ENCODE measurements at places on chromosomes 16 and 17. TPM values are rescaled to one million over a fixed set of nuclear protein-coding genes. Genes with fewer than 3 reads are reported as not detected.

DNA sequence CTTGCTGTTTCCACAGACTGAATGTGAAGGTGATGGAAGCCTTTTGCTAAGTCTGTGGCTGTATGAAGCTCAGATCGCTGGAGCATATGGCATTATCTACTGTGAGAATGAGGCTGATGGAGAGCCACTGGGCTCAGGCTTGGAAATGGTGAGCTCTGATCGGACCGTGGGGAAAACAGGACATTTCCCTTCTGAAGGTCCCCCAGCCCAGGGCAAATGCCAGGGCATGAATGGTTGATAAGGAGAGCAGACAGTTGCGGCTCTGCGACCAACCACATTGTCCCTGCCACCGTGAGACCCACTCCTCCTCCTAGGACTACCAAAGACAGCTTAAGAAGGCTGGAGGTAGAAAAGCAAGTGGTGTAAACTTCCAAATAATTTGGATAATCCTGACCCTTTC lies 4.7 kb upstream of the CUEDC1 start:
- H3K27ac ChIP-seq, result no peak overlapping the region
- H3K27me3 ChIP-seq, result no peaks in the 10 kb centered on the region
- no peak for DNase-seq
- H3K4me1 ChIP-seq, result no peaks in the 10 kb centered on the region
- no peaks in the 10 kb centered on the region for H3K36me3 ChIP-seq

DNA sequence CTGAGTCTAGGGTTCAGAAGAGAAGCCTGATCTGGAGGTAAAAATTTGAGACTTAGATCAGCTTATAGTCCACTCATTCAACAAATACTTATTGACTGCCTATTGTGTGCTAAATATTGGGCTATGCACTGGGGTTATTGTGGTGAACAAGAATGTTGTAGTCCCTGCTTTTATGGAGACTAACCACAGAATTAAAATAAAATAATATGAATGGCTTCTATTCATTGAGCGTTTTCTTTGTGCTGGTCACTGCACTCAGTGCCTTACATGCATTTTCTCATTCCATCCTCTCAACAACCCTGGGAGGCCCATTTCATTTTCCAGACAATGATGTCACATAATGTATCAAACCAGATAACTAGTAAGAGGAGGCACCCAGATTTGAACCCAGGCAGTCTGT lies 4.8 kb downstream of the NEK8 start:
- no peak overlapping the region for H3K27ac ChIP-seq
- H3K4me3 ChIP-seq, result no peak overlapping the region
- DNase-seq, result no peak
- H3K27me3 ChIP-seq, result no peaks in the 10 kb centered on the region
- no peaks in the 10 kb centered on the region for H3K4me1 ChIP-seq
- H3K36me3 ChIP-seq, result no peaks in the 10 kb centered on the region

- H3K27ac ChIP-seq, result no peak overlapping the region
- no peak for DNase-seq
- H3K4me1 ChIP-seq, result no peaks in the 10 kb centered on the region
- H3K27me3 ChIP-seq, result no peaks in the 10 kb centered on the region
- no peak overlapping the region for H3K4me3 ChIP-seq
Observed at GRCh38 chr16:25228372-25228771, 11.6 kb downstream of the AQP8 start.

DNA sequence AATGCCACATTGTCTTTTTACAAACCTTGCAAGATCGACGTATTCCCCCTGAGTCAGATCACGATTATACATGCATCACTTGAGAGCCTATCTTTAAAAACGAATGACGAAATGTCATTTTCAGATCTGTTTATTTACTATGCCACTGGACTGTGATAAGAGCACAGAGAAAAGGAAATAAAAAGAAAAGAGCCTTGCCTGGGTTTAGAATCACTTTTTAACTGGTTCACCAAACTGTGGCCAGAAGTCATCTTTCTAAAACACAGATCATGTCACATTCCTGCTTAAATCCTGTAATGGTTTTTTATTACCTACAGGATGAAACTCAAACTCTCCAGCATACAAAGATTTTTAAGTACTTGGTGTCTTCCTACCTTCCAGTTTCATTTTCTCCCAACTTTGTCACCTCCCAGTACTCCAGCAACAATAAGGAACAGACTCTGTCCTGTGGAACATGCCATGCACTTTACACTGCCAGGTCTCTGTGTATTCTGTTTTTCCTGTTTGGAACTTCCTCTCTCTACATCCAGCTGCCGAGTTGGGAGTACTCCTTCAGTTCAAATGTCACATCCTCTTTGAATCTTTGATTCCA lies 91.5 kb downstream of the SNX11 start:
- no peak for DNase-seq
- no peaks in the 10 kb centered on the region for H3K4me1 ChIP-seq
- H3K4me3 ChIP-seq, result no peak overlapping the region
- H3K27ac ChIP-seq, result no peak overlapping the region

DNA sequence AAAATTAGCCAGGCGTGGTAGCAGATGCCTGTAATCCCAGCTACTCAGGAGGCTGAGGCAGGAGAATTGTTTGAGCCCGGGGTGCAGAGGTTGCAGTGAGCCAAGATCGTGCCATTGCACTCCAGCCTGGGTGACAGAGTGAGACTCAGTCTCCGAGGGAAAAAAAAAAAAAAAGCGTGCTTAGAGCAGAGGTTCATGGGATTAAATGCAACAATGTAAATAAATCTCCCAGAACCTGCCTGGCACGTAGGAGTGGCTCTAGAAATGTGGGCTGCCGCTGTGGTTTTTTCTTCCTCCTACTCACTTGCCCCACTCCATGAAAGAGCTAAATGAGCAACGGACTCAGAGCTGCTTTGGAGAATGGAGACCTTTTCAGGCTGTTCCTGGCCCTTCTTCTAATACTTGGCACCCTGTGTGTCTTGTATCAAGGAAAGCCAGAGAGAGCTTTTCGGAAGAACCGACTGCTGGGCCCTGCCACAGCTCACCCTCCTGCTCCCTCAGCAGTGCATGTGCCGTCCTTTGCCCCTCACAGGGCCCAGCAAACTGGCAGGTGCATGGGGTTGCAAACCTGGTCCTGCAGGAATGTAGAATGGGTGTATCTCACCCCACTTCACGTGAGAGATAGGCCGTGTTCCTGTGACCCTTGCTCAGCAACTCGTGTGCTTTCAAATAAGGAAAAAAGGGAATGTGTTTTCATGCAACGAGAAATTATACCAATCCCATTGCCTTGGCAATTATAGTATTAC lies 52.0 kb downstream of the LDHD start:
- peak; percentile 65 for DNase-seq
- H3K36me3 ChIP-seq, result no peaks in the 10 kb centered on the region
- no peaks in the 10 kb centered on the region for H3K27me3 ChIP-seq
- no peak overlapping the region for H3K4me3 ChIP-seq

GRCh38 chr17:26774291-26775218 lies 519.4 kb upstream of the WSB1 start:
- H3K27me3 ChIP-seq, result no peaks in the 10 kb centered on the region
- H3K4me3 ChIP-seq, result no peak overlapping the region
- no peaks in the 10 kb centered on the region for H3K4me1 ChIP-seq
- H3K27ac ChIP-seq, result no peak overlapping the region
- DNase-seq, result no peak
- H3K36me3 ChIP-seq, result no peaks in the 10 kb centered on the region

- no peaks in the 10 kb centered on the region for H3K4me1 ChIP-seq
- H3K27me3 ChIP-seq, result no peaks in the 10 kb centered on the region
- no peak overlapping the region for H3K4me3 ChIP-seq
- no peaks in the 10 kb centered on the region for H3K36me3 ChIP-seq
- no peak overlapping the region for H3K27ac ChIP-seq
Observed at GRCh38 chr17:8791910-8792270, 7.3 kb downstream of the MFSD6L start.

- H3K27ac ChIP-seq, result no peak overlapping the region
- no peak overlapping the region for H3K4me3 ChIP-seq
- H3K36me3 ChIP-seq, result no peaks in the 10 kb centered on the region
- H3K4me1 ChIP-seq, result no peaks in the 10 kb centered on the region
- no peaks in the 10 kb centered on the region for H3K27me3 ChIP-seq
Observed at GRCh38 chr17:33803686-33804085, 451.4 kb upstream of the CCL2 start.

DNA sequence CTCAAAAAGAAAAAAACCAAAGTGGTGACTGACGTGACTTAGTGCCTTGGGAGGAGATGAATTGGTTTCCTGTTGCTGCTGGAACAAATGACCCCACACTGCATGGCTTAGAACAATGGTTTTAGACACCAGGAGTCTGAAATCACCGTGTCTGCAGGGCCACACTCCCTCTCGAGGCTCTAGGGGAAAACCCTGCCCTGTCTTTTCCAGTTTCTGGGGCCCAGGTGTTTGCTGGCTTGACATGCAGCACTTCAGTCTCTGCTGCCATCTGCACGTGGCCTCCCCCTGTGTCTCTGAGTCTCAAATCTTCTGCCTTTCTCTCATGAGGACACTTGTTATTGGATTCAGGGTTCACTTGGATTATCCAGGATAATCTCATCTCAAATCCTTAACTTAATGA lies 323.8 kb upstream of the TNRC6C start:
- no peaks in the 10 kb centered on the region for H3K27me3 ChIP-seq
- DNase-seq, result no peak
- H3K36me3 ChIP-seq, result no peaks in the 10 kb centered on the region
- H3K27ac ChIP-seq, result no peak overlapping the region
- no peak overlapping the region for H3K4me3 ChIP-seq

- DNase-seq, result peak; percentile 81
- H3K27me3 ChIP-seq, result no peaks in the 10 kb centered on the region
- peak overlapping the region; percentile 25 for H3K4me3 ChIP-seq
- peaks cover 10% of the 10 kb centered on the region for H3K36me3 ChIP-seq
- H3K27ac ChIP-seq, result no peak overlapping the region
- H3K4me1 ChIP-seq, result no peaks in the 10 kb centered on the region
Observed at GRCh38 chr16:728131-728889, 1.4 kb downstream of the HAGHL start.

DNA sequence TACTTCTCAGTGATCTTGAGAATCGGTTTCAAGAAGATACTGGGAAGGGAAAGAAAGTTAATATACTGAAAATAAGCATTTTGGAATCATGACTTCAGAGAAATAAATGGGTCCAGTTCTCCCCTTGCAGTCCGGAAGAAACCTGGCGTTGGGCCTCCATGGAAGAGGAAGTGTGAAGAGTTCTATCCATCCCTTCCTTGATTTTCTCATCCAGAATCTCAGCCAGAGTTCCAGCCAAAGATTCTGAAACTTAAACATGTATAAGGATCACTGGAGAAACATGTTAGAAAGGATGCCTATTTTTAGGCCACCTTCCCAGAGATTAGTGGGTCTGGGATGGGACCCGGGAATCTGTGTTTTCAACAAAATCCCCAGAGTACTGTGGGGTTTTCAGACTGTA lies 8.7 kb upstream of the GAS7 start:
- H3K27me3 ChIP-seq, result no peaks in the 10 kb centered on the region
- DNase-seq, result no peak
- H3K4me3 ChIP-seq, result no peak overlapping the region
- H3K4me1 ChIP-seq, result no peaks in the 10 kb centered on the region
- no peak overlapping the region for H3K27ac ChIP-seq
- no peaks in the 10 kb centered on the region for H3K36me3 ChIP-seq

- H3K4me1 ChIP-seq, result peaks cover 9% of the 10 kb centered on the region
- no peak for DNase-seq
- no peak overlapping the region for H3K27ac ChIP-seq
- H3K4me3 ChIP-seq, result no peak overlapping the region
- H3K36me3 ChIP-seq, result no peaks in the 10 kb centered on the region
Observed at GRCh38 chr17:17909078-17909477, 63.1 kb downstream of the TOM1L2 start.

GRCh38 chr16:23268561-23268960 lies 33.5 kb upstream of the SCNN1B start:
- H3K4me3 ChIP-seq, result no peak overlapping the region
- H3K27me3 ChIP-seq, result no peaks in the 10 kb centered on the region
- no peaks in the 10 kb centered on the region for H3K36me3 ChIP-seq
- no peak for DNase-seq
- no peaks in the 10 kb centered on the region for H3K4me1 ChIP-seq

DNA sequence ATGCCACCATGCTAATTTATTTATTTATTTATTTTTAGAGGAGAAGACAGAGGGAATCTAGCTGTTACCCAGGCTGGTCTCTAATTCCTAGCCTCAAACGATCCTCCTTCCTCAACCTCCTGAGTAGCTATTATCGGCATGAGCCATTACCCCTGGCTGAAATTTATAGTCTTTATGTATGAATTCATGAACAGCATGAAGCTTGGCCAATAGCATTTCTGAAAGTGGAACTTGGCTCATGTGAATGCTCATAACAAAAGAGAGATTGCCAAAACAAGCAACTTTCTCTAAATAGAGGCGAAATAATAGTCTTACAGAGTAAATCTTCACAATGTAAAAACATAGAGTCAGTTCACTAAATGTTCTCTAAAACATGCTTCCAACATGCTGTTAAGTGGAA lies 30.1 kb upstream of the SMURF2 start:
- no peaks in the 10 kb centered on the region for H3K27me3 ChIP-seq
- no peak overlapping the region for H3K27ac ChIP-seq
- H3K4me1 ChIP-seq, result peaks cover 2% of the 10 kb centered on the region
- no peaks in the 10 kb centered on the region for H3K36me3 ChIP-seq
- no peak for DNase-seq
- no peak overlapping the region for H3K4me3 ChIP-seq

- H3K36me3 ChIP-seq, result peaks cover 23% of the 10 kb centered on the region
- no peak overlapping the region for H3K27ac ChIP-seq
- DNase-seq, result no peak
Observed at GRCh38 chr17:44084921-44085320, 14.4 kb downstream of the G6PC3 start.

GRCh38 chr17:39640591-39641031 lies 3.7 kb downstream of the STARD3 start:
- no peak overlapping the region for H3K4me3 ChIP-seq
- H3K4me1 ChIP-seq, result peaks cover 16% of the 10 kb centered on the region
- no peak for DNase-seq
- H3K27ac ChIP-seq, result no peak overlapping the region
- H3K27me3 ChIP-seq, result no peaks in the 10 kb centered on the region

DNA sequence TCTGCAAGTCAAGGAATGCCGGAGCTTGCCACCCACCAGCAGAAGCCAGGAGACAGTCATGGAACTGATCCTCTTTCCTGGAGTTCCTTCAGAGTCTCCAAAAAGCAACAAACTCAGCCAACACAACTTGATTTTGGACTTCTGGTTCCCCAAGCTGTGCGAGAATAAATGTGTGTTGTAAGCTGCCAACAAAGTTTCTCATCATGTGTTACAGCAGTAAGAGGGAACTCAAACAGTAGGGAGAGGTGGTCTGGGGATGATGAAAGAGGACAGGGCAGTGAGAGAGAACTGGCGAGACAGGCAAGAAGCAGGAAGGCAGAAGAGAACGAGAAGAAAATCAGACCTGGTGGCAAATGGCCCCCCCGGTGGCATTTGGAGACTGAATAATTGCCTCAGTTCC lies 204.9 kb downstream of the MAF start:
- H3K4me1 ChIP-seq, result no peaks in the 10 kb centered on the region
- no peak overlapping the region for H3K4me3 ChIP-seq

Gene CDC6
- polyA plus RNA-seq, result 45.4 TPM

Gene SPIRE2
- polyA plus RNA-seq, result 0.59 TPM

Gene MFAP4
- polyA plus RNA-seq, result 53.3 TPM

Gene CD300LG
- polyA plus RNA-seq, result not detected

Gene KRTAP2-1
- polyA plus RNA-seq, result not detected

Gene KRTAP4-9
- polyA plus RNA-seq, result not detected

Gene FBXO39
- 0.25 TPM for polyA plus RNA-seq

Gene VPS4A
- polyA plus RNA-seq, result 14.5 TPM

Gene GGT6
- polyA plus RNA-seq, result not detected

Gene CD79B
- polyA plus RNA-seq, result 0.72 TPM

Gene SKAP1
- polyA plus RNA-seq, result not detected

Gene PYDC1
- not detected for polyA plus RNA-seq
